ENCODE measurements at places on chromosomes 16 and 17.
A peak's percentile ranks its signal among the peaks of the same experiment; 100 is the strongest.

GRCh38 chr16:85618521-85618920 is 5.4 kb downstream of the GSE1 start:
- no peak for DNase-seq

GRCh38 chr17:42704837-42705494 is 22.6 kb downstream of the CNTNAP1 start:
- no peak for DNase-seq

- DNase-seq = no peak
Observed at GRCh38 chr16:86533767-86534351, 21.2 kb downstream of the MTHFSD start.

DNA sequence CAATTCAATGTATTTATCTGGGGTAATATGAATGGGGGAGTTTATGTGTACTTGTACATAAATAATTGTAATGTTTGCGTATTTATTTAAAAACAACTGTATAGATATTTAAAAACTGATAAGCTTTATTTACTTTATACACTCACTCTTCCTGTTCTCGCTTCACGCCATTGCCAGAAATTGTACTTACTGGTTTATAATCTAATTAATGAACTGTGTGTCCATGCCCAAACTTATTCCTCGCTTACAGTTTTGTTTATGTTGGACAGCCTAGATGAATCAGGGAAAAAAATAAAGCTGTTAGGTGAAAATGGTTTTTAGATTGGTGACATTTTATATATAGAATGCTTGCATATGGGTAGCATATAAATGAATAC is 30.8 kb downstream of the AATF start:
- no peak for DNase-seq

DNA sequence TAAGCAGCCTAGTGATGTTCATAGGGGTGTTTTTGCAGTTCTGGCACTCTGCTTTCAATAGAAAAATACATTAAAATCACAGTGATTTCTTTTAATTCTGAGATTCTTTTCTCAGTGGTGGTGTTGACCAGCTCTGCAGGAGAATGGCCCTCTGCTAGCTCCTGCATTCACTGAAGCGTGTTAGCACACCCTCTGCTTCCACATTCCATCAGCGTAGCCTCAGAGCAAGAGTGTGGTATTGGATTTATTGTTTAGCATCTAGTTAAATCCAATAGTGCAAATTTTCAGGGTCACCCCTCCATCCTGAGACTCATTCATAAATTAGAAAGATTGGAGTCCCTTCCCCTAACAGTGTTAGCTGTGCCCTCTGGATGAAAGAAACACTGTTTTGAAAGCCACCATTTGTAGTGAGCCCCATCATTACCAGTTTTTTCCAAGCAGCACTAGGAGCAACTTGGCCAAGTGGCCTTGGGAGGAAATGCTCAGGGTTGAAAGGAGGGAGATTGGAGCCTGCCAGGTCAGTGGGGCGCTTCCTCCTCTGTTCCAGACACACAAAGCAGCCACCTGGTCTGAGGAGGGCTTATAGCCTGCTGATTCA is 45.7 kb downstream of the B9D1 start:
- no peak for DNase-seq

GRCh38 chr16:4660454-4661007 is 32.8 kb upstream of the NUDT16L1 start:
- peak; percentile 60 for DNase-seq

GRCh38 chr16:23225634-23226033 is 43.1 kb downstream of the SCNN1G start:
- no peak for DNase-seq

Measured in urothelium cell line (cell line).